Subcutaneous adipose tissue (tissue), 4 donors: ENCODE measurements at places on chromosomes 16 and 17. TPM values are rescaled to one million over a fixed set of nuclear protein-coding genes. Genes with fewer than 3 reads are reported as not detected.

The RAMP2 gene
- 66.9 TPM for total RNA-seq

The ZNF778 gene
- 8.0 TPM for total RNA-seq

The VMO1 gene
- 4.6 TPM for total RNA-seq

The PHOSPHO1 gene
- total RNA-seq = not detected

The ATP2C2 gene
- not detected for total RNA-seq

The PRSS22 gene
- 1.5 TPM for total RNA-seq

The PPY gene
- not detected for total RNA-seq

The SMPD3 gene
- 0.22 TPM for total RNA-seq

The KRT12 gene
- not detected for total RNA-seq

The SLC2A4 gene
- total RNA-seq = 91.4 TPM

The NPTX1 gene
- not detected for total RNA-seq
